Tibial nerve (tissue), 4 donors: ENCODE measurements at places on chromosomes 2 and 18. TPM values are rescaled to one million over a fixed set of nuclear protein-coding genes. Genes with fewer than 3 reads are reported as not detected.

DNA sequence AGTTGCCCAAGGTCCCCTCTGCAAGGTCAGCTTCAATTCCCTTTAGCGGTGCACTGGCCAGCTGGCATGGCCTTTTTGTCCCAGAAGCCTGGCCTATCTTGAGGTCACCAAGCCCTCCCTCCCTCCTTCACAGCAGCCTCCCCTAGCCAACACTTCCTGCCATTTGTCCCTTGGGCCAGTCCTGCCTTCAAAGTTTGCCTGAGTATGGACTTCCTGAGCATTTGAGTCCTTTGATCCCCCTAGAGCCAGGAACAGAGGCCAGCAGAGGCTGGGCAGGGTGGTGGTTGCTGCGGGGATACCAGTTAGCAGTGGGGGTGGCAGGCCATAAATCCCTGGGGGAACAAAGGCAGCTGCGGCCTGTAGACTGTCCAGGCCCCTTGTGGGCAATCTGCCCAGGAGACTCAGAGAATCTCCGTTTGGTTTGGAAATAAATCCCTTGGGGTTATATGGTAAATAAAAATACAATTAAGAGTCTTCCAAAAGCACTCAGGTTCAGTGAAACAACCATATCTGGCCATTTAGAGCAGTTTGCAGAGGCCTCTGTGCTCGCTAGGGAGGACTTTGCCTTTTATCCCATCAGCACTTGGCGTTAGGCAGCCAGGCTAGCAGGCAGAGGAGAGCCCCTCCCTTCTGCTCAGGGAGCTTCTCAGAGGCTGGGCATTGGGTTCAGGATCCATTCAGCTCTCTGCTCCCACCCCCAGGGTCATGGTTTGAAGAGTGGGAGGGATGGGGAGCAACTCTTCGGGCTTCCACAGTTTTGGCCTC lies 3.1 kb upstream of the HES6 start:
- DNase-seq = no peak
- H3K4me3 ChIP-seq = no peak overlapping the region
- H3K27me3 ChIP-seq = peaks cover 15% of the 10 kb centered on the region
- peaks cover 15% of the 10 kb centered on the region for H3K4me1 ChIP-seq
- H3K36me3 ChIP-seq = no peaks in the 10 kb centered on the region

- no peak overlapping the region for H3K27ac ChIP-seq
- H3K4me3 ChIP-seq = no peak overlapping the region
- DNase-seq = peak; percentile 43
- no peaks in the 10 kb centered on the region for H3K27me3 ChIP-seq
Observed at GRCh38 chr2:118061135-118061955, 26.9 kb upstream of the INSIG2 start.

GRCh38 chr2:31534636-31535035 lies 46.1 kb downstream of the SRD5A2 start:
- H3K27ac ChIP-seq = no peak overlapping the region
- no peak for DNase-seq
- H3K4me3 ChIP-seq = no peak overlapping the region
- no peaks in the 10 kb centered on the region for H3K27me3 ChIP-seq

GRCh38 chr18:34514238-34514637 lies 195.9 kb upstream of the DTNA start:
- no peak overlapping the region for H3K4me3 ChIP-seq
- H3K4me1 ChIP-seq = no peaks in the 10 kb centered on the region
- no peaks in the 10 kb centered on the region for H3K36me3 ChIP-seq
- H3K27me3 ChIP-seq = no peaks in the 10 kb centered on the region
- no peak for DNase-seq
- no peak overlapping the region for H3K27ac ChIP-seq

DNA sequence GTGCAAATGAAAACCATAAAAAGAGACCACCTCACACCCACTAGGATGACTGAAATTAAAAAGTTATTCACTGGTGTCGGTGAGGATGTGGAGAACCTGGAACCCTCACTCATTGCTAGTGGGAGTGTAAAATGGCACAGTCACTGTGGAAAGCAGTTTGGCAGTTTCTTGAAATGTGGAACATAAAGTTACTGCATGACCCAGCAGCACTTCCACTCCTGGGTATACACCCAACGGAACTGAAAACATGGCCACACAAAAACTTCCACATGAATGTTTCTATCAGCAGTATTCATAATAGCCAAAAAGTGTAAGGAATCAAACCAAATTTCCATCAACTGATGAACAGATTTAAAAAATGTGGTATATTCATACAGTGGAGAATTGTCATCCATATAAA lies 65.1 kb upstream of the SLC66A3 start:
- H3K27ac ChIP-seq = no peak overlapping the region
- H3K4me1 ChIP-seq = no peaks in the 10 kb centered on the region
- H3K27me3 ChIP-seq = no peaks in the 10 kb centered on the region
- no peak for DNase-seq

GRCh38 chr2:160932960-160933359 lies 227.3 kb upstream of the TANK start:
- H3K4me3 ChIP-seq = no peak overlapping the region
- no peak for DNase-seq
- no peaks in the 10 kb centered on the region for H3K36me3 ChIP-seq
- no peaks in the 10 kb centered on the region for H3K27me3 ChIP-seq

GRCh38 chr2:24908461-24908901 lies 11.6 kb downstream of the ADCY3 start:
- peaks cover 22% of the 10 kb centered on the region for H3K4me1 ChIP-seq
- no peaks in the 10 kb centered on the region for H3K27me3 ChIP-seq
- H3K36me3 ChIP-seq = peaks cover 12% of the 10 kb centered on the region
- H3K27ac ChIP-seq = no peak overlapping the region

The NT5DC4 gene
- not detected for total RNA-seq

The HOXD1 gene
- 0.44 TPM for total RNA-seq

The ECEL1 gene
- total RNA-seq = 1.8 TPM

The SERPINB5 gene
- not detected for total RNA-seq

The VIL1 gene
- total RNA-seq = not detected

The LHCGR gene
- total RNA-seq = 10.5 TPM

The NOL4 gene
- not detected for total RNA-seq
